ENCODE measurements at places on chromosomes 2 and 18.

DNA sequence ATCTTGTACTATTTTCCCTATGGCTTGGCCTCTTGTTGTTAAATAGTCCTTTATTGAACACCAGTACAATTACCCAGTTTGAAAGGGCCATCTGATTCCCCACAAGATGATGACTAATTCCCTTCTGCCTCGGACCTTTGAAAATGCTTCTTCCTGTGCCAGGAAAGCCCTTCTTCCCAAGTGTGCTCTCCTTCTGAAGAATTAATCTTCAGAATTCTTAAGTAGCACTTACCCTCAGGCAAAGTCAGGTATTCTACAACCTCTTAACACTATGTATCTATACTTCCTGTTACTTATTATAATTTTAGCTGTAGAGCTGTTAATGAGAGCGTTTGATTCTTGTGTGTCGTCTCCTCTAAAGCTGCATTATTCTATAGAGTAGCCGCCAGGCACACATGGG, 28.6 kb upstream of the MEX3C start:
- DNase-seq, result no peak

DNA sequence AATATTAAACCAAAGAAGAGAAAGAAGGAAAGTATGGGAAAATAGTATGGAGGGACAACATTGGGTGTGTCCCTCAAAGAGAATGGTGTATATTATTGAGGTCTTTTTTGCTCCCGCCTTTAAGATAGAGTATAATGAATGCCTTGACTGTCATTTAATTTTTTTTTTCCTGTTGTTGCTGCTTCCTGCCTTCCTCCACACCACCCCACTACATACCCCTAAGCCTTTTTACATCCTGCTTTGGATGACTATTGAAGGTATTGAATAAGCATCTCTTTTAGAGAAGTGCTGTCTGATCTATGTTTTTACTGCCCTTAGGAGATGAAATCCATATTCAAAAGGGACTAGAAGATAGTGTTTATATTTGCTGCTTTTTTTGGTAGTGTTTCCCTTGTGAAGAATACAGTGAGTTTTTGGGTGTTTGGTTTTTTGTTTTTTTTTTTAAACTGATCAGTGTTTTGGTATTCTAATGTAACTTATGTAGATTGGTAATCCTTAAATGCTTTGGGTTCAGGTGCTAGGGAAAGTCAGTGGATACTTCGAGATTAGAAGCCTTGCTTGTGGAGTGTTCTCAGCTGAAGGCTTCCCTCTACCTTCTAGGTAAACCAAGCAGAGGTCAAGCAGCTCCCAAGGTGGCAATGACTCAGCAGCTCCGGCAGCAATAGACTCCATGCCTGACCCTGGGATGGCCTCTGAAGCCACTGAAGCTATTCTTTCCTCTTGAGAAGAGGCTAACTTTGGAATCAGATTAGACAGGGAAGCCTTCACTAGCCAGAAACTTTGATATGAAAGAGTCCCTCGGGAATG, 5.0 kb downstream of the FZD7 start:
- no peak for DNase-seq

DNA sequence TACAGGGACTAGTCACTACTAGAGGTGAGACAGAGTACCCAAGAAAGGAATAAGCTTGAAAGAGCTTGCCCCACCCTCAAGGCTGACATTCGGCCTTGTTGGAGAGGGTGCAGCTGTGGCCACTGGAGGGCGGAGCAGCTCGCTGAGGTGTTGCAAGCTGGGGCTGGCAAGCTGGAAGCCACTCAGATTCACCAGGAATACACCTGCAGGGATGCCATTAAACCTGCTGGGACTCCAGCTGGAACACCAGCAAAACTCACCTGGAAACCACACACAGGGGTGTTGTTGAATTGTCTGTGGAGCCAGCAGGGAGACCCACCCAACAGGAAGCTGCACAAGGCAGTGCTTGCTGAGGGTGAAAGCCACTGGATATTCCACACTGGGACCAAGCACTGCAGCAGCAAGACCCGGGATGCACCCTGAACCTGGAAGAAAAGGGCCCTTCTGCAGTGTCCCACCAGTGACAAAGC, 26.1 kb downstream of the KCTD18 start:
- DNase-seq, result peak; percentile 84

DNA sequence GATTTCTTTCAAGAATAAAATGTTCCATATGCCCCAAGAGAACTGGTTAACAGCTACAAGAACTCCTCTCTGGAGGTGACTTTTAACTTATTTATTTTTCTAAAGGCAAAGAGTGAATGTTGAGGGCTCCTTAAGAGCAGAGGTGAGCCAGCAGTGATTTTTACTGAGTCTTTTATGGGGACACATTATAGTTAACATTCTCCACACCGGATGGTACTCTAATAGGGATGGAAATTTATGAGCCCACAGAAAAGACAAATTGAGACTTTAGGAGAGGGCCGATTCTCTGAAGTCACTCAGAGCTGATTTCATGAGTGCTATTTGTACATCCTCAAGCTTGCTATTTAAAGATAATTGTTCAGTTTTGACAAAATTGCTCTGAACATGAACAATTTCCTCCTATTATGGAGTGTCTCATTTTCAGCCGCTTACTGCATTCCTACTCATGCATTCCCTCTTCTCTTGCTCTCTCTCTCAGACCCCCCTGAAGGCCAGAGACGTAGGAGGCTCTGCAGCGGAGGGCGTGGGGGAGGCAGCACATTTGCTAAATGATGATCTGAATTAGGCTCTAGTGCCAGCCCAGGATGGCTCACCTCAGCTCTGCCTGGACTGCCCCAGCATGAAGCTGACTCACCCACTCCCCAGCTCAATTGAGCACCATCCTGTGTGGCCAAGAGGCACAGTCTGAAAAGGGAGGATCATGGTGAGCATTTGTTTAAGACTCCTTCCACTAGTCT, 5.9 kb upstream of the RPL37A start:
- DNase-seq, result no peak

GRCh38 chr2:37589298-37589697, 82.1 kb downstream of the CDC42EP3 start:
- no peak for DNase-seq

GRCh38 chr2:215772003-215772402, 241.3 kb downstream of the MREG start:
- no peak for DNase-seq

- no peak for DNase-seq
Measured at GRCh38 chr2:226330206-226330605, 469.4 kb downstream of the IRS1 start.

All from Kasumi-1 (cell line).